ENCODE measurements at places on chromosomes 5 and 9. TPM values are rescaled to one million over a fixed set of nuclear protein-coding genes. Genes with fewer than 3 reads are reported as not detected.

GRCh38 chr9:76374783-76375559 is 19.3 kb downstream of the RFK start:
- H3K27me3 ChIP-seq, result no peaks in the 10 kb centered on the region
- no peaks in the 10 kb centered on the region for H3K36me3 ChIP-seq
- no peak overlapping the region for H3K4me3 ChIP-seq
- peak overlapping the region; percentile 36 for H3K27ac ChIP-seq
- peaks cover 71% of the 10 kb centered on the region for H3K4me1 ChIP-seq
- peak; percentile 85 for DNase-seq

DNA sequence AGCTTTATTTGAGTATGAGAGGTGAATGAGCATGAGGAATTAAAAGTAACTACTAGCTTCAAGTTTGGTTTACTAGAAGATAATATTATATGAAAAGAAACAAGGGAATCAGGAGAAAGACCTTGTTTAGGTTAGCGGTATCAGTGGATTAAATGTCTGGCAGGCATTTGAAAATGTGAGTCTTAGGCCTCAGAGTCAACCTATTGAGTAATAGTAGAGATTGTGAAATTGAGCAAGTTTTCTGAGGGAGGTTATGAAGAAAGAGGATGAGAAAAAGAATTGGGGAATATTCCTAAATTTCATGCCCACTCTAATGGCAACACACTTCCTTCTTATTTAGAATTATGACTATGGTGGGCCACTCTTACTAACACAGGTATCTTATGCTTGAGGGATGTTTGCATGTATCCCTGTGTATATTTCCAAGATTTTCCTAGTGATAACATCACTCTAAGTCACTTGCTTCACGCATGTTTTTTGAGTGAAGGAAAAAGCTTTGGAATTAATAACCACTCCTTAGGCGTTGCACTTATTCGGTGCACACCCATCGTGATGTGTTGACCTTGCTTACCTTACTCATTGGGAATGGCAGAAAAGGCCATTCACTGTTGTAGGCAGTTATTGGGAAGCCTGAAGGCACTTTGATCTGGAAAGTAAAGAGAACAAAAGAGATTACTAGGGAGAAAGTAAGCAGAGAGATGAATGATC is 8.2 kb upstream of the ELL2 start:
- H3K36me3 ChIP-seq, result no peaks in the 10 kb centered on the region
- no peaks in the 10 kb centered on the region for H3K27me3 ChIP-seq
- no peak overlapping the region for H3K4me3 ChIP-seq
- DNase-seq, result no peak
- peaks cover 6% of the 10 kb centered on the region for H3K4me1 ChIP-seq
- H3K27ac ChIP-seq, result no peak overlapping the region

DNA sequence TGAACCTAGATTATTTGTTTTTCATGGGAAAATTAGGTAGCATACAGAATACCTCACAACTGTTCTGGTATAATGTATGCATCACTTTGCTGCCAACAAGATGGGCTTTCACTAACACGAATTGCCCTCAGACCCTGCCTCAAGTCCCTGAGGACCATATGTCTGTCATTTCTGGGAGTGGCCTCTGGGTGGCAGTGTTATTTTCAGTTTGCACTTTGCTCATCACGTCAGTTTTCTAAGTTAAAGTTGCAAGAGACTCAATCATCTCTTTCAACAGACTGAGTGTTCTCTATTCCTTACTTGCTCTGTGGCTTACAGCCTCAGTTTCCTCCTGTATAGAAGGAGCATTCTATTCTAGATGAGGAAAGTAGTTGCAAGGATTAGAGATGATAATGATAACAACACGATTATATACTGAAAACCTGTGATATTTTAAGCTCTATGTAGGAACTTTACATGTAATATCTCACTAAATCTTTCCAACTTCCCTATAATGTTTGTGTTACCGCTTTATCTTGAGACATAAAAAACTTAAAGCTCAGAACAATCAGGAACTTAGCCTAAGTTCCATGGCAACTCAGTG is 55.7 kb downstream of the TSSK1B start:
- DNase-seq, result peak; percentile 35
- H3K4me1 ChIP-seq, result no peaks in the 10 kb centered on the region
- no peaks in the 10 kb centered on the region for H3K36me3 ChIP-seq
- no peaks in the 10 kb centered on the region for H3K27me3 ChIP-seq
- no peak overlapping the region for H3K4me3 ChIP-seq

- no peaks in the 10 kb centered on the region for H3K27me3 ChIP-seq
- H3K36me3 ChIP-seq, result no peaks in the 10 kb centered on the region
- H3K27ac ChIP-seq, result peak overlapping the region; percentile 95
- H3K4me1 ChIP-seq, result peaks cover 24% of the 10 kb centered on the region
- H3K4me3 ChIP-seq, result peak overlapping the region; percentile 60
Observed at GRCh38 chr5:154753792-154754191, 1.4 kb upstream of the LARP1 start.

DNA sequence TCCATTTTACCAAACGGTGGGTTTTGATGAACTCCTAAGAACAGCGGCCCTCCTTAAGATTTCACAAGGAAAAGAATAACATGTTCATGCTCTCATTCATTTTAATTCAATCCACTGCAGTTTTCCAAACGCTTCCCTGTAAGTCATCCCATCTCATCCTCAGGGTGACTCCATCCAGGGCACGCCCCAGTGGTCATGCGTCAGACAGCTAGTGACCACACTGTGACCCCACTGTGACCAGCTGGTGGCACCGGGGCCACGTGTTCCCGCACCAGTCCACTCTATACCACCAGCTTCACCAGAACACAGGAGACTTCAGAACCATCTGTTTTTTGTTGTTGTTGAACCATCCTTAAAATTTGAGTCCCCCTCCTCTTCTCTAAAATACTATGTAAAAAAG is 14.3 kb downstream of the ATPSCKMT start:
- no peak overlapping the region for H3K27ac ChIP-seq
- no peaks in the 10 kb centered on the region for H3K27me3 ChIP-seq
- H3K4me3 ChIP-seq, result no peak overlapping the region
- H3K4me1 ChIP-seq, result peaks cover 6% of the 10 kb centered on the region

GRCh38 chr9:13628526-13628925 is 349.0 kb upstream of the MPDZ start:
- no peak for DNase-seq
- H3K27me3 ChIP-seq, result no peaks in the 10 kb centered on the region
- no peak overlapping the region for H3K4me3 ChIP-seq
- H3K27ac ChIP-seq, result no peak overlapping the region
- H3K4me1 ChIP-seq, result no peaks in the 10 kb centered on the region
- no peaks in the 10 kb centered on the region for H3K36me3 ChIP-seq

- H3K27ac ChIP-seq, result no peak overlapping the region
- H3K27me3 ChIP-seq, result peaks cover 46% of the 10 kb centered on the region
- H3K4me3 ChIP-seq, result no peak overlapping the region
- no peaks in the 10 kb centered on the region for H3K4me1 ChIP-seq
- H3K36me3 ChIP-seq, result no peaks in the 10 kb centered on the region
Observed at GRCh38 chr9:34555500-34555899, 32.7 kb upstream of the ENHO start.

Gene RABEPK
- total RNA-seq, result 28.9 TPM

Gene SOWAHA
- not detected for total RNA-seq

Gene TGFBI
- 430 TPM for total RNA-seq

Gene CHD1
- 30.5 TPM for total RNA-seq

Gene DBH
- not detected for total RNA-seq

Measured in PC-9 (cell line).